Small intestine (tissue), 16 donors: ENCODE measurements at places on chromosomes 7 and 10. TPM values are rescaled to one million over a fixed set of nuclear protein-coding genes. Genes with fewer than 3 reads are reported as not detected.

DNA sequence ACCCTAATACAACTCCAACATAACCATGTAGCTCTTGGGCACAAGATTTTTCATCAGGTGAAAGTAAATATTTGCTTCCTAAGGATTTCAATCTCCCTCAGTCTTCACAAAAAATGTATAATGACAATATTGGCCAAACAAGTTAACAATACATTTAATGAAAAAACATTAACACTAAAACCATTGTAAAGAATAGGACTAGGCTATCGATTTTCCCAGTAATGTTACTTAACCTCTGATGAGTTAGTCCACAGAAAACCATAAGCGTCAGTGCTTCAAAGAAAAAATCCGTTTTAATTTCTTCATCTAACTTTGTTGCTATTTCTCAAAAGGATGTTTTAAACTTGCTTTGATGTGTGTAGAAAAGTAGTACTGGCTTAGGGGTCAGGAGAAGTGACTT, 1.2 kb downstream of the ZNF33B start:
- H3K4me1 ChIP-seq, result peaks cover 26% of the 10 kb centered on the region
- H3K27me3 ChIP-seq, result no peaks in the 10 kb centered on the region
- peak overlapping the region; percentile 26 for H3K4me3 ChIP-seq
- H3K36me3 ChIP-seq, result peaks cover 2% of the 10 kb centered on the region
- H3K27ac ChIP-seq, result peak overlapping the region; percentile 97

DNA sequence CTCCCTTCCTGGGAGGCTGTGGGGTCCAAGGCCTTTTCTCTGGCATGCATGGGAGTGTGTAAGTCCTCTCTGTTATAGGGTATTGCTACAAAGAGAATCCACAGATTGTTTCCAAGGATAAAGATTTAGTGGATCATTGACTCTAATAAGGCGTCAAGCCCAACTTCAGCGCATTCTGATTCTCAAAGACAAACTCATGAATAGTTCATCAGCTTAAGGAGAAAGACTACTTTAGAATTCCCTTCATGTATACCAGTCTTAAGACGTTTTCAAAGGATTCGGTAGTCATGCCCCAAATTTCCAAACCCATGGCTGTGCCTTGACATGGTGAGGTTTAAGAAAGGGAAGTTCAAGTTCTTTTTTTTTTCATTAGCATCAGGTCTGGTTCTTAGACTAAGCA, 46.6 kb upstream of the ABLIM1 start:
- H3K36me3 ChIP-seq, result no peaks in the 10 kb centered on the region
- H3K4me3 ChIP-seq, result no peak overlapping the region
- no peak overlapping the region for H3K27ac ChIP-seq
- H3K4me1 ChIP-seq, result no peaks in the 10 kb centered on the region

The OR6B1 gene
- not detected for polyA plus RNA-seq

- H3K27me3 ChIP-seq, result no peaks in the 10 kb centered on the region
- no peak overlapping the region for H3K27ac ChIP-seq
- no peaks in the 10 kb centered on the region for H3K36me3 ChIP-seq
Observed at GRCh38 chr7:105596866-105597265, 15.6 kb upstream of the EFCAB10 start.
